GOT3 (cell line): ENCODE measurements at places on chromosomes 3 and 15.

- no peak for DNase-seq
Observed at GRCh38 chr15:82611348-82611747, 35.8 kb downstream of the CPEB1 start.

DNA sequence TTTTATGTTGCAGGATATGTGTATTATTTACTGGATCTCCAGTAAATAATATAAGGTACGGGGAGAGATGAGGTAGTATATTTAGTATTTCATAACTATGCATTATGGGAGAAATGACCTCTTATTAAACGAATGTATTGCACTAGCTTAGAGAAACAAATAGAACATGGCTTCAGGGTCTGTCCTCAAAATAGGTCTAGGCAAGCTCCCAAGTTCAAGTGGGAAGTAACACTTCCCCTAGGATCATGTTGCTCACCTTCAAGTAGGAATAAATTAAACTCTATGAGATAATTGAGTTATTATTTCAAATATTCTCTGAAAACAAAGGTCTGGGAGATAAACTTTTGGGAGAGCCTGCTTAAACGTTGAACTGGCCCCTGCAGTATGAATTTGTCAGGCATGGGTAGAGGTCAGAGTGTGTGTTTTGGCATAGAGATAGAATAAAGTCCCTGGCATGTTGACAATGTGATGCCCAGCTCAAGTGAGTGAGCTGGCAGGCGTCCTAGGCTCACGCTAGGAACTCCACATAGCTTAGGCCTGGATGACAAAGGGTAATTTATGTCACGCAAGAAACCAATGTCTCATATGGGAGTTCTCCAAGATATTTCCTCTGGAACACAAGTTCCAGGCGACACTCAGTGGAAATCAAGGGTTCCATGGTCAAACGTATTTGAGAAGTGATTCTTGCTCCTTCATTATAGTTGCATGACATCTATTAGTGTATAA lies 236.8 kb downstream of the CACNA2D3 start:
- DNase-seq: no peak

- no peak for DNase-seq
Observed at GRCh38 chr15:90650117-90650955, 66.8 kb upstream of the BLM start.

DNA sequence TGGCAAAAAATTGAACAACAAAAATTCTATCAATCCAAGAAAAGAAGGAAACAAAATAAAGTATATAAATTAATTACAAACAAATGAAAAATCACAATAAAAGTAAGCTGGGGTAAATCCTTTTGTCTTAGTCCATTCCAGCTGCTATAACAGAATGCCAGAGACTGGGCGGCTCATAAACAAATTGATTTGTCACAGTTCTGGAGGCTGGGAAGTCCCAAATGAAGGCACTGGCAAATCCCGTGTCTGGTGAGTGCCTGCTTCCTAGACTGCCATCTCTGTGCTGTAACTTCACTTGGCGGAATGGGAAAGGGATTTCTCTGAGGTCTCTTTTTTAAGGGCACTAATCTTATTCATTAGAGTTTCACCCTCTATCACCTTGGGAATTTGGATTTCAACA lies 53.6 kb upstream of the RPL35A start:
- no peak for DNase-seq

- DNase-seq: no peak
Observed at GRCh38 chr3:187024536-187025226, 94.4 kb downstream of the ST6GAL1 start.

- no peak for DNase-seq
Observed at GRCh38 chr3:18224426-18224825, 200.7 kb downstream of the SATB1 start.

DNA sequence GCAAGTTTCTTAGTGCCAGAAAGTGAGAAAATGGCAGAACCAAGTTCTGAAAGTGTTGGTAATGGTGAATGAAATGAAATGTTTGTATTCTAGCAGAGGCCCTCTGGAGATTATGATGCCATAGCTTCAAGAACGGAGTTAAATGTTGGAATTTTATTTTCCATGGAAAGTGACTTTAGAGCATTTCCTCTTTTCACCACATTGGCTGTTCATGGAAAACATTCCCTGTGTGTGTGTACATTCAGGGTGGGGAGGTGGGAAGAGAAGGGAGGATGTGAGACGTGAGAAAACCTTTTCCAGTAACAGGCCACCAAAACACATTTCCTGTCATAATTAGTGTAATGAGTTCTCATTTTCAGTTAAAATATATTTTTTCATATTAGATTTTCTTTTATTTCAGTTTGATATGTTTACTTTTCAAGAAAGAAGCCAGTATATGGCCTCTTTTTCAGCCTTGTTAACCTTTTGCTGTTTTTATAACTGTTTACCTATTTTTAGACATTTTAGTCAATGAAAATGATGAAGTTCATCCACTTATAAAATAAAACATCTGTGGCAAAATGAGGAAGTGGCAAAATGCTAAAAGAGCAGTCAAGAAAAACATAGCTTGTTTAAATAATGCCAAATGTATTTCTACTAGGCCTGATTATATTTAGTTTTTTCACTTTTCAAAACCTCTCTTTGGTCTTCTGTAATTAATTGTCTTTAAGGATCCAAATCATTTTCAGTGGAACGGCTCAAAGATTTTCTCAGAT lies 21.6 kb downstream of the SAMMSON start:
- DNase-seq: no peak

DNA sequence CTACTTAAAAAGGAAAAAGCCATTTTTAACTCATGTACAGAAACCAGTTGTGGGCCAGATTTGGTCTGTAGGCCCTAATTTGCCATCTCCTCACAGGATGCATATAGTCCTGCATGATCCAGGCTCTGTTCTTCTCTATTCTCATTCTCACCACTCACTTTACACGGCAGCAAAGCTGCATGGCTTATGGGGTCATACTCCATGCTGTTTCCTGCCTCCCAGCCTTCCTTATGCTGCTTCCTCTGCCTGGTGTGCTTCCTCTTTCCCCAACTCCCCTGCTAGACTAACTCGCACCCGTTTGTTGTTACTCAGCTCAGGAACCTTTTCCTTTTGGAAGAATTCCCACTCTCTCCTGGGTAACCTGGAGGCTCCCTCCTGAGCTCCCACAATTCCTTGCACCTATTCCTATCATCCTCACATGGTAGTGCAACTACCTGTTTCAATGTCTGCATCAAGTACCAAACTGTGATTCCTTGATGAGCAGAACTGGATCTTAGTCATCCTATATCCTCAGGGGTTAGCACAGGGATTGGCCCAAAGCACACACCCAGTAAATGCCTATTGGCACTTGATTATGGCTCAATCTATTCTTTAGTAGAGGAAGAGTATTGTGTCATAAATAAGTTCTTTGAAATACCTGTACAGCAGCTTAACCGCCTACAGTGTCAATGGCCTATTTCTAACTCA lies 172.1 kb upstream of the MITF start:
- DNase-seq: no peak

DNA sequence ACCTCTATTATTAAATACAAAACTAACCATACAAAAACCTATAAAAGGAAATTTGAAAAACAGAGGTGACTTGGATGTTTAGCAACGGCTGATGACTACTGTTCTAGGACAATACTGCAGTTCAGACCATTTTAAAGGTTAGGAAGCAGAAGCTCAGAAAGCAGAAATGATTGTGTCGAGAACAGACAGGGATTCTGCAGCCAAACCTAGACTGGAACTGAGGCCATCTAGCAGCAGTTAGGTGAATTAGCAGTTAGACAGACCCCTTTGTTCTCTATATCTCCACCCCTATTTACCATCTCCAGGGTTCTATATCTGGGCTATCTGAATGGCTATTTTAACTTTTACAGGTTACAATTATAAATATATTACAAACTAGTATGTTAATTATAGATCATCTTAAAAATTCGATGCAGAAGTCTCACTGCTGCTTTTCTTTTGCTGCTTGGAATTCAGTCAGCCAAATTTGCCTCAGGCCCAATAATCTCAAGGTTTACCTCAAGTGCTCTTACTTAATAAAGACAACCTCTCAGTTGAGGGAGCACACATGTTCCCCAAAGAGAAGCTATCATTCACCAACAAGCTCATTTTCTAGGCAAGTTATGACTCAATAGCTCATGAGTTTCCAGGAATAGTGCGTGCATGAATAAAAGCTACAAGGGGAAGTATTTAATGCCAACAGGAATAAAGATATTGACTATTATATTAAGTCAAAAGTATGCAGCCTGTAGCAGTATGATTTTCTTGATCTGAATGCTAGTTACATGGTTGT lies 9.3 kb upstream of the IL1RAP start:
- no peak for DNase-seq
